Stimulated activated CD4-positive, alpha-beta T cell treated with anti-CD3 and anti-CD28 coated beads, Interleukin-1b, Interleukin-23, amount 100 ng/mL, for 1 hour (primary cell): ENCODE measurements at places on chromosomes 6 and 20.

- DNase-seq = no peak
Observed at GRCh38 chr20:25685276-25686080, 11.2 kb downstream of the ZNF337 start.

DNA sequence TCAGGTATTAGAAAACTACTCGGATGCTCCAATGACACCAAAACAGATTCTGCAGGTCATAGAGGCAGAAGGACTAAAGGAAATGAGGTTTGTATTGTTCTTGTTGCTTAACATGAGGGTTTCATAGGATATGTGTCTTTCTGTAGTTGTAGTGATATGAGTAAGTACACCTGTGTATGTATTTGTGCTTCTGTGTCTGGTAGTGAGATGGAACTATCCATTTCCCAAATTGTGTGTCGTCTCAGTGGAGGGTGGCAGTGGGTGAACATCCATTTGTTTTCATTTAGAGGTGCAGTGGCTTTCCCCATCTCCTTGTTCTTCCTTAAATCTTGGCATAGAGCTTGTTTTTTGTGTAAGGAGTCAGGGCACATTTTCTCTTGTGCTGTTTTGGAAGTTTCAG, 8.2 kb downstream of the ASXL1 start:
- no peak for DNase-seq

DNA sequence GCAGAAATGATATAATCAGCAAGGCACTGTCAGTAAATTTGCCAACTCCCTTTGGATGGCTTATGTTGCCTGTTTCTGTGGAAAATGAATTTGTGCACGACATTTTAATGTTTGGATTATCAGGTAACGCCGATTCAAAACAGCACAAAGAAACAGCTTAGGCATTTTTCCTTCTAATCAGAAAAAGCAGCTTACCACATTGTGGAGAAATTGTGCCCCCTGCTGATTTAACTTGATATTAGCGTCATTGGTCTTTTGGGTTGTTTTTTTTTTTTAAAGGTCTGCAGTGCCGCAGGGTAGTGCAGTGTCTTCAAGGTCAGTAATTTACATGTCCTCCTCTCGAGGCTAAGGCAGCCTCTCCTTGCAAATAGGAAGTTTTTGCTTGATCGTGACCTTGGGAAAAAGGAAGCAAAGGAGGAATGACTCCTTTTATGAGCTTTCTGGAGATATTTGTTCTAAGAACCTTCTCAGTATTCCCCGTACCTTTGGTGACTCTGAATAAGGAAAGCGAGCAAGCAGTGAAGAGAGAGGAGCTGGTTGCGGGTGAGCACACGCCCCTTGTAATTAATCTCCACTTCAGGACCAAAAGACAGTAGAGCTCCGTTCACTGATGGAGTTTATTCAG, 79.1 kb downstream of the ELOVL4 start:
- DNase-seq = no peak

DNA sequence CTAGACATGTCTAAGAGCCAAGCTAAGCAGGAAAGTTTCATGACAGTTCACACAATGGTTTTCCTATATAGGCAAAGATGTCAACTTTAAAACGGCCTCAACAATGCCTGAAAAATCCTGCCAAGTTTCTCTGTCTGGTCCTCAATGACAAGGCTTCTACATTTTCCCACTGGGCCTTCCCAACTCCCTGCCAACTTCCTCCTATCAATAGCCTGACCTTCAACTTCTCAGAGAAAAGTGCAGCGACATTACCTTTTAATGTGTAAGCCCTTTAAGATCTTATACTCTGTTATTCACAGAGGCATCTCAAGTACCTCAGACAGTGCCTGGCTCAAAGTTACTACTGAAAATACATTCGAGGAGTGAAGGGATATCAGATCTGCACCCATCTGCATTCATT, 56.2 kb upstream of the BTBD3 start:
- DNase-seq = no peak

DNA sequence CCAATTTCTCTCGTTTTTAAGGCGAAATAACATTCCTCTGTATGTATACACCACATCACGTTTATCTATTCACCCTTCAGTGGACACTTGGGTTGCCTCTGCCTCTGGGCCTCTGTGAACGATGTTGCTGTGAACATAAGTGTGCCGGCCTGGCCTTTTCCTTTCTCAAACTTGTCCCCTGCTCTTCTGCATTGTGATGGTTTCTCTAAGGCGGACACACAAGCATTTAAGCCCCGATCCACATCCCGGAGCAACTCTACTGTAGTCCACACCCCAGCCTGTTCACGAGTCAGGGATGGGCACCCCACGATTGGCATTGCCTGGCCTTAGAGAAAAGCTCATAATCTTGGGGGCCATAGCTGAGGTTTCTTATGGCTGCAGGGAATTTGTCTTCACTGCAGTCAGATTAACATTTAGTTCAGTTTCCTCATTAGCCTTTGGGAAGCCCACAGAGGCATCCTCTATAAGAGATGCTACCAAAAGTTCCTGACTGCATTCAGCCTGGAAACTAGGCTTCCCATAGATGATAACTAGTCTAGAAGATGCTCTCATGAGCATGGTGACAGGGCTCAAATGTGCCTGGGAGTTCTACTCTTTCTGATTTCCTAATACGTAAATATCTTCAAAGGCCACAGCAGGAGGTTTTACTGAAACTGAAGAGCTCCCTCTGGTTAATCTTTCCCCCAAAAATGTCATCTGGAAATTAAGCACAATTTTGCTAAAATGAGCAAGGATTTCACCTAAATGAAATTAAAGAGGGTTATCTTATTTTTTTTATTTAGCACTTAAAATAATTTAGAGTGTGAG, 762 bp downstream of the ZC3H12D start:
- no peak for DNase-seq

- no peak for DNase-seq
Observed at GRCh38 chr6:139852488-139853140, 478.2 kb upstream of the CITED2 start.

DNA sequence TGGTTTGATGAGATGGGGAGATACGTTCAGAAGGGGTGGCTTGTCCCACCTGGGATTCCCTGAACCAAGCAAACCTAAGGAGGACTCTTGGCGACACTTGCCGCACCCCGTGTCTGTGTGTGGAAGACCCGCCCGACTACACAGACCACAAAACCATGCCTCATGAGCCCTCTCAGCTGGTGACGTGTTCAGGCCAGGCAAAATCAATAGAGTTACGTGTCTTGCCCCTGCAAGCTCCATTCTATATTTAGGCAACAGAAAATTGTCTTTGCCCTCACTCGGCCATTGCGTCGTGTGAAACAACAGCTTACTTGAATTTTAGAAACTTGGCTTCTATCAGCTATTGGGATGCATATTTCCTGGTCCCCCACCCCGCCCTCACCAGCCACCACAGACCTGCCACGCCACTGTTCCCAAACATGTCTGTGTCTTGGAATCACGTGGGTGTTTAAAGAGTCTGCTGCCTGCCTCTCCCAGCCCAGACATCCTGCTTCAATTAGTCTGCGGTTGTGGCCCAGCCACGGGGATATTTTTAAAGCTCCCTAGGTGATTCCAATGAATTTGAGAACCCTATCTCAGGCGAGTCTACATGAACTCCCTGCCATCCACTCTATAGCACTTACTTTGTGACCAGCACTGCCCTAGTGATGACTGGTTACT, 279.2 kb upstream of the EXOC2 start:
- no peak for DNase-seq

DNA sequence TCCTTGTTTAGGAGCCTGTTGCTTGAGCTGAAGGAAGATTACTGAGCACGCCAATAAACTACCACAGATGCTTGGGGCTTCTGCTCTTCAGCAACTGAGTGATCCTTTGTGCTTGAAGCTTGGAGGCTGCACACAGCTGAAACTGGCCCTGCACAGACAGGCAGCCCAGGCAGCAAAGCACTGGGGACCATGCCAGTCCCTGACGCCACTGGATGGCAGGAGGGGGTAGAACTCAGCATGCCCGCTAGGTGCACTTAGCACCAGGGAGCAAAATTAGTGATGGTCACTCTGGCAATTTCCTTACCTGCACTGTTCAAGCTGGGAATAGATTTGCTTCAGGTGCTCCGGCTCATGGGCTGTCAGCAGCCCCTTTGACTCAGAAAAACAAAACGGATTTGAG, 91.5 kb downstream of the FAM50B start:
- DNase-seq = no peak

DNA sequence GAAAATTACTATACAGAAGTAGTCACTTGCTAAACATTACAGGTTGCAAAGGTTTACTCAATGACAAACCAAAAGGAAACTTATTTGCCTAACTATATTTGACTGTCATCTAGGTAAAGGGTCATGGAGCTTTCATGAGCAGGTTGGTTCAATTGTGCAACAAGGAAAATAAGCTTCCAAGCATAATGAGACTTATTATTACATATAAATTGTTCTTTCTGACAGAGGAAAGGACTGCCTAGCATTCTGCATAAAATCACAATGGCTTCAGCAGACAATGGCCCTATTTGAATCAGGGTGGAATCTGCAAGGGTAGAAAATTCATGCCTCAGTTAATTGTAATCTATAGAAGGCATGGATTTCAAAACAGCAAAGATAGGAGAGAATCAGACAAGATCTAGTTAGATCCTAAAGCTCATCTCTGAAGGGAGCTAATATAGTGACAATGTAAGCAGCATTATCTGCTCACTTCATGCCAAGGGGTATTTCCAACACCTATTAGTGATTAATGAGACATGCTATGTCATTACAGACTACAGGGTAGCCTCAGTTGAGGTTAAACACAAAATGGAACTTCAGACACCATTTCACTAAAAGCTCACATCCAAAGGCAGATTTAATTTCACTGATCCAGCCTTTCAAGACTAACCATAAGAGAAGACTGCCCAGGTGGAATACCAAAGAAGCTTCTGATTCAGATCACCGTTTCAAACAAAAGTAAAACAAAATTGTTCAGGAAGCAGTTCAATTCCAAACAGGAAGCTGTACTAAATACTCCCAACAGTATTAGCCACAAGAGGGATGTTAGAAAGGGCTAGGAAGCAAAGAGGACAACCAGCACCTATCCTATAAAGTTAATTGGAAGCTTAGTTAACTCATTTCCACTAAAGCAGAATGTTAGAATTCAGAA, 8.5 kb downstream of the STAU1 start:
- no peak for DNase-seq

DNA sequence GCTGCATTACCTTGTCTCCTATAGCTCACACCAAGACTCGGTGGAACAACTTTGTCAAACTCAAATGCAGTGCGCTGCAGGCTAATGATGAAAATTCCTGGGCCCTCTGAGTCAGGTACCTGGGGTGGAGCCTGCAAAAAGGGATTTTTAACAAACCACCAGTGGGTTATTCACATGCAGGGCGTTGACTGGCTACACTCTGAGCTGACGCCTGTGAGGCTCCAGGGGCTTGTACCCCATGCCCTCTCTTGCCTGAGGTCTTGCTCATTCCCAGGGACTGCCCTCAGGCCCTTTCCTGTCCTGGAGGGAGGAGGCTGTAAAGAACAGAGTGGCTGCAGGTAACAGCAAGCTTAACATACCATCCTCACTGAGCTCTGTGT, 9.2 kb downstream of the GTSF1L start:
- no peak for DNase-seq

GRCh38 chr6:159037756-159038290, 7.0 kb downstream of the TAGAP start:
- no peak for DNase-seq

GRCh38 chr6:81487489-81487888, 265.0 kb downstream of the TENT5A start:
- DNase-seq = no peak

GRCh38 chr6:112037783-112038216, 16.1 kb upstream of the CCN6 start:
- DNase-seq = no peak

- DNase-seq = no peak
Observed at GRCh38 chr6:90074161-90074850, 180.0 kb downstream of the GJA10 start.

DNA sequence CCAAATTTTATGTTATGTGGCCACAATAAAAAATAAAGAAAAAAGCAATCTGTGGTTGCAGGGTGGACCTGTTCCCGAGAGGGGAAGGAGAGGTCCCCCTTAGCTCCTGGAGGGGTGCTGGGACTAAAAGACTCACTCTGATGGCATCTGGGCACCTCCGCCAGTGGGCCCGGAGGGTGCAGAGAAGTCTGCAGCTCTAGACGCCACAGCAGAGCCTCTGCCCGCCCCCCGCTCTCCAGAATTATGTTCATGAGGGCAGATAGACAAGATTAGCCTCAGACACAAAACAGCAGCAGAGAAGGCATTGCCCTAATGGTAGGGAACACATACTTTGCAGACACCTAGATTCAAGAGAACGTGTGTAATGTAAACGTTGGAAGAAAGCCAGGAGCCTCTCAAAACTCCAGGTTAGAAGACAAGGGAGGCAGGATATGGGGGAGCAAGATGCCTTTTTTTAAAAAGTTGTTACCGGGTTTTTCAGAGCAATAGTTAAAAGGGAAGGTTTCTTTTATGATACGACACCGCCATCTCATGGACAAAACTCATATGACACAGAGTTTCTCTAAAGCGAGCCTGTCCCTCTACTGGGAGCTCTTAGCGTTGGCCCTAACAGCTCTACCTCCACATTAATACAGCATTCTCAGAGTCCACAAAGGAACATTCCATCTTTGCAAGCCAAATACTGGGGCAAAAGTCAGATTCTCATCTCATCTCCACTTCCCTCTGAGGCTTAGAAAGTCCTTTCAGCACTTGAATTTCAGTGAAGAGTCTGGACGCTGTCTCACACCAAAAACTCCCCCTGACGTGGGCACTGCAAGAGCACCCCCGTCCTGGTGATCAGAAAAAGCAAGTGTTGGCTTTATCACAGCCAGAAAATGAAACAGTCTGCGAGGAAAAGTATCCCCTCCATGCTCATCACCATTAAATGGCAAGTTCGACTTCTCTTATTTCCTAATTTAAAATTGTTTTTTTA, 47.2 kb downstream of the FOXF2 start:
- DNase-seq = no peak

DNA sequence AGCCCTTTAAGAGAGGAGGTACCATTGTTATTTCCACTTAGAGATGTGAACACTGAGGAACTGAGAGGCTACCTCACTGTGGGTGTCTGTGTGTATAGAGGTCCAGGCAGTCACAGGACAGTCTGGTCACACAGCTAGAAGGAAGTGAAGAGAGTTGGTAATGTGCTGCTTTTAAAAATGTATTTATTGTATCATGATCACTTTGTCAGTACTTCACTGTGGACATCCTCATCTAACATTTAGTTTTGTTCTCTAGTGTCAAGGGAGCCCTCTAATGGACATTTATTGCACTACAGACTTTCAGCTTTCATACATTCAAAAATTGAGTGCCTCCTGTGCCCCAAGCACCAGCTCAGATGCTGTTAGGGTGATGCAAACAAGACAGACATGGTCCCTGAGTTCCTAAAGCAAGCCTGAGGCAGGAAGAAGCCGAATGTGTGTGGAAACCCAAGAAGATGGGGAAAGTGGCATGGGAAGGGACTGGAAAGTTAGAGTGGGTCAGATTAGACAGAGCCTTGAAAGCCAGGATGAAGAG, 123.0 kb downstream of the SLC16A10 start:
- no peak for DNase-seq

DNA sequence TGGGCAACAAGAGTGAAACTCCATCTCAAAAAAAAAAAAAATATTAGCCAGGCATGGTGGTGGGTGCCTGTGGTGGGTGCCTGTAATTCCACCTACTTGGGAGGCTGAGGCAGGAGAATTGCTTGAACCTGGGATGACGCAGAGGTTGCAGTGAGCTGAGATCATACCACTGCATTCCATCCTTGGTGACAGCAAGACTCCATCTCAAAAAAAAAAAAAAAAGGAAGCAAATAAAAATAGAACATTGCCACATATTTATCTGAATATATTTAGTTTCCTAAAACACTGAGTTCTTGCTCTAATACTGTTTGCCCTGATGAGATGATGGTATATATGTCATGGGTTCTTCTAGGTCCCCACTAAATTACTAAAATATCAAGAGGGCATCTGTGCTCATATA, 28.4 kb downstream of the CASP8AP2 start:
- no peak for DNase-seq

GRCh38 chr6:46103441-46104115, 26.2 kb upstream of the ENPP4 start:
- no peak for DNase-seq
